ENCODE measurements at places on chromosomes 1 and 21.
A peak's percentile ranks its signal among the peaks of the same experiment; 100 is the strongest.

DNA sequence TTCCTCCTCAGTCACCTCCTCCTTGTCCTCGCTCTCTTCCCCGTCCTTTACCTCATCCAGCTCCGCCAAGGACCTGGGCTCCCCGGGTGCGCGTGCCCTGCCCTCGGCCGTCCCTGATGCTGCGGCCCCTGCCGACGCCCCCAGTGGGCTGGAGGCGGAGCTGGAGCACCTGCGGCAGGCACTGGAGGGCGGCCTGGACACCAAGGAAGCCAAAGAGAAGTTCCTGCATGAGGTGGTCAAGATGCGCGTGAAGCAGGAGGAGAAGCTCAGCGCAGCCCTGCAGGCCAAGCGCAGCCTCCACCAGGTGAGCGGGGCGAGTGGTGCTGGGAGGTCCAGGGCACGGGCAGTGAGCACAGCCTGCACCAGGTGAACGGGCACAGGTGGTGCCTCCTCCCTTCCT lies 76.2 kb downstream of the SKI start:
- no peak for DNase-seq

GRCh38 chr1:27522432-27523336 lies 32.7 kb upstream of the WASF2 start:
- peak; percentile 58 for DNase-seq

- peak; percentile 77 for DNase-seq
Measured at GRCh38 chr1:40802078-40802741, 18.6 kb downstream of the KCNQ4 start.

- no peak for DNase-seq
Measured at GRCh38 chr1:170731566-170732251, 67.8 kb downstream of the PRRX1 start.

- no peak for DNase-seq
Measured at GRCh38 chr1:17113963-17114362, 5.3 kb downstream of the PADI2 start.

- DNase-seq: no peak
Measured at GRCh38 chr1:26148887-26149286, 10.0 kb upstream of the FAM110D start.

GRCh38 chr21:35096959-35097358 lies 47.9 kb upstream of the RUNX1 start:
- DNase-seq: no peak

DNA sequence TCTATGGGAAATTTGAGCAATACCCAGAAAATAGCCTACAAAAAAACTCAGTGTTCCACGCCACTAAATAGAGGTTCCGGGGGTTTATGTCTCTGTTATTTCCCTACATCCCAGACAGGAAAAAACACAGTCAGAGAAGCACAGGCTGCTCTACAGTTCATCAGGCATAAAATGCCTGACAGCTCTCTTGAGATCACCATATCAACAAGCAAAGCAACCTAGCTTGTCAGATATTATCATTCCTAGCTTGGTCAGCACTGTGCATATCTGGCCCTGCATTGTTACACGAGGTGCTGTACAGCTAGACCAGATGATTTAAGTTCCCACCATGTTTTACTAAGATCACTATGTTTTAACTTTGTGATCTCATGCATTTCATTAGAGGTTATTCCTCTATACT lies 172.6 kb downstream of the PTPRC start:
- no peak for DNase-seq

GRCh38 chr1:212359794-212360479 lies 54.7 kb downstream of the PACC1 start:
- no peak for DNase-seq

DNA sequence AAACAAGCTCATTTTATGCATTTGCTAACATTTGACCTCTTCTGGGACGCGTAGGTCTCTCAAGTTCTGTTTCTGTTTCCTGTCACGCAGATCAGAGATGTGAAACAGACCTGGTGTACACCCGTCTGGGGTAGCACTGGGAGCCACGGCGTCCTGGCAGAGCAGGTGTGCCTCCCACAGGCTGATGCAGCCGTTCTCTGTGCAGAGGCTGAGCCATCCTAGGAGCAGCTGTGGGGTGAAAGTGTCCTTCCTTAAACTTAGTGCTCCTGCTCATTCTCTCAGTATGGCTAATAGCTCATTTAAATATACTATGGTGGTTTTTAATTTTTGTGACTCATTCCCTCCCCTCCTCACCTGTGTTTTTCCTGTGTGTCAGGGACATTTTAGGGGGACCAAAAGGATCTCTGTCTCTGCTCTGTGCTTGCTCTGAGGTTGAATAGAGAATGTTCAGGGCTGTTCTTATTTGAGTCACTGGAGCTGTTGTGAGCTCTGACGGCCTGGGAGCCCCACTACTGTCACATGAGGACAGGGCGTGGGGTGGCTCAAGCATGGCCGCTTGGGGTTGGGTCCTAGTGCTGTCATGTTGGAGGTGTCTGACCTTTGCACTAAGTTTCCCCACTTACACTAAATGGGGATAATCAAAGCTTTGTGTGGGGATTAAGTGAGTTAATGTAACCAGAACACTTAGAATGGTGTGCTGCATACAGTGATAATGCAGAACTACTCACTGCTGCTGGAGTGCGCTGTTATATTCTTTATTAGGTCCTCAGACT lies 43.0 kb downstream of the GALNT2 start:
- no peak for DNase-seq

DNA sequence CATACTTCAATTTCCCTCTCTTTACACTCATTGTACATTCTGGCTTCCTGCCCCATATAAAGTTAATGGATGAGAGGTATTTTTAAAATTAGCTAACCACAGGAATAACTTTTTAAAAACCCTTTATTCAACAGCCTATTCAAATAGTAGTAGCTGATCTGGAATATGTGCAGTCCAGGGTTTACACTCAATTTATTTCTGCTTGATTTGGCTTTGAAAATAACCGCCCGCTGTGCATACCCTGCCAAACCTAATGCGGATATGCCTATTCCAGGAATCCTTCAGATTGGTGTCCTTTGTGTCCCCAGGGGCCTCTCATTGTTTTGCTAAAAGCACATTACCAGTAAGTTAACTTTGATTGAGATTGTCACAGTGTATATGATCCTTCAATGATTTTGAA lies 1686.2 kb downstream of the PLA2G4A start:
- DNase-seq: no peak

DNA sequence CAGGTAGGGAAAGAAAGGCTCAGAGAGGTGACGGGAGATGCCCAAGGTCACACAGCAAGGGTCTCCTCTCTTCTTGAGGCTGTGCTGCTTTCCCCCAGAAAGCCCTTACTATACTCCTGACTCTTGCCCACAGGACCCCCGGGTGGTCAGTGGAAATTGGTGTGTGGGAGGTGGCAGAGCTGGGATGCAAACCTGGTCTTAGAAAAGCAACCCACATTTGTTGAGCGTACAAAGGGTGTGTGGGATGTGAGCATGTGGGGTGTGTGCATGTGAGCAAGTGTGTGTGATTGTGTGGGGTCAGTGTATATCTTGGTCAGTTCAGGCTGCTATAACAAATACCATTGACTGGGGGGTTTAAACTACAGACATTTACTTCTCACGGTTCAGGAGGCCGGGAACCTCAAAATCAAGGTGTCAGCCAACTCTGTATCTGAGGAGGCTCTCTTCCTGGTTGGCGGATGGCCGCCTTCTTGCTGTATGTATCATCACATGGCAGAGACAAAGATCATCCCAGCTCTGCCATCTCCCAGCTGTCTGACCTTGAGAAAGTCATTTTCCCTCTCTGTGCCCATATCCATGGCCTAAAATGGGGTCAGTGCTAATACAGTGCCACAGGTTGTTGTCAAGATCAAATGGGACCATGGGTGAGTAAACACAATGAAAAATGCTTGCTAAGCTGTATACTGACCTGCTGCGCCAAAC lies 268.5 kb downstream of the PTPRU start:
- no peak for DNase-seq

GRCh38 chr1:182725259-182726255 lies 41.2 kb upstream of the RGS8 start:
- DNase-seq: no peak

- DNase-seq: no peak
Measured at GRCh38 chr1:63698001-63698838, 75.6 kb upstream of the ROR1 start.

DNA sequence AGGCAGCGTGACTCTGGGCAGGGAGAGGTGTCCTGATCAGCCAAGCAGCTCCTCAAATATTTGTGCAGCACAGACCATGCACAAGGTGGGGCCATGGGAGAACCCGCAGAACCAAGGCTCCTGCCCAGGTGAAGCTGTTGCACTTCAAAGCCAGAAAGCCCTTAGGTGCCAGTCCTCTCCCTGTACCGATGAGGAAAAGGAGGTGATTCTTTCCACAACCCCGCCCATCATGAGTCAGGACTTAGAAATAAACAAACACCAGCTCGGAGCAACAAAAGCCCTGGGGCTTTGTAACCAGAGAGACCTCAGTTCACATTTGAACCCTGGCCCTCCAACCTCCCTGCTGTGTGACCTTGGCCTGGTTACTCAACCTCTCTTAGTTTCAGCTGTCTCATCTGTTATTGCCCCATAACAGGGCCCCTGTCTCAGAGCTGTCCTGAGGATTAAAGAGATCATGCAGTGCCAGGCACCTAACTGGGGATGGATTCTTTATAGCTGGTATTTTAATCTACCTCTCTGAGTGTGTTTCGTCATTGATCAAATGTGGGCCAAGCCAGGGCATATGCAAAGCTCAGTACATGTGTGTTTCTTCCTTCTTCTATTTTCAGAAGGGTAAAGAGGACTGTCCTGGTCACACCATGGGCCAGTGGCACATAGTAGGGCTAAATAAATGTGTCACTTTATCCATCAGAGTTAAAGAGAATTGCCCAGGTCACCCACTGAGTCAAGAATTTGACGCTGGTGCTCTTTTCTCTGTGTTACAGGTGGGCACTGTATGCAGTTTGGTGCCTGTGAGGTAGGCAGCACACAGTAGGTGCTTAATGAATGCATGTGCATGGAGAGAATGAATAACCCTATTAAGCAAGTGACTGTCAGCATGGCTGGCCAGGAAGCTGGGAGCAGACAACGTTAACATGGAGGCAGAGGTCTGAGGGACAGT lies 1.4 kb downstream of the LDLRAD1 start:
- no peak for DNase-seq

GRCh38 chr1:244171241-244171985 lies 120.3 kb downstream of the ZBTB18 start:
- no peak for DNase-seq

- no peak for DNase-seq
Measured at GRCh38 chr1:74847715-74848114, 114.8 kb downstream of the TYW3 start.

GRCh38 chr1:54767526-54767925 lies 3.2 kb upstream of the PARS2 start:
- no peak for DNase-seq

DNA sequence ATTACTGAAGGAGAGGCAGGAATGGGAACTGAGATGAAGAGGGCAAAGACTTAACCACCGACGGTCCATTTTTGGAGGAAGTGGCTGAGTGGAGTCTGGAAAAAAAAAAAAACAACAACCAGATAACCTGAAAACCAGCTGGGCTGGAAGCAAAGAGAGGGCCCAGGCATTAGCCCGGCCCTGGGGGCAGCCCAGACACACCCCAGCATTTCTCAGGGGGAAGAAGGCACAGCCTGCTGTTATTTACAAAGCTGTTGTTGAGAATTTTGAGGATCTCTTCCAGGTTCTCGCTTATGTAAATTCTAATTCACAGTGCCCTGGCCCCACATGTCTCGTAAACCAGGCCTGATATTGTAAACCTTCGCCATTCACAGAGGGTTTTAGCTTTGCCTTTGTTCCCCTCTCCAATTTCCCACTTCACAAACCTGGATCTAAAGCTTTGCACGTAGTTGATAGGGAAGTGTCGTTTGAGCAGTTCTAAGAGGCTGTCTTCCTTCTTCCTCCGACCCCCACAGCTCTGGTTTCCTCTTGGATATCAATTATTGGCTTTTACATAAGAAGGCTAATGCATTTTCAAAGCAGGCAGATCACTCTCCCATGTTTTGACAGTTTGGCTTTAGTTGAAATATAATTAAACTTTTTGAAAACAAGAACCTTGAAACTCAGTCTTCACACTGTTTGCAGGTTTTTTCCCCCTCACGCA lies 161.8 kb upstream of the IRF2BP2 start:
- no peak for DNase-seq

GRCh38 chr1:32754317-32755097 lies 51.9 kb upstream of the SYNC start:
- no peak for DNase-seq

DNA sequence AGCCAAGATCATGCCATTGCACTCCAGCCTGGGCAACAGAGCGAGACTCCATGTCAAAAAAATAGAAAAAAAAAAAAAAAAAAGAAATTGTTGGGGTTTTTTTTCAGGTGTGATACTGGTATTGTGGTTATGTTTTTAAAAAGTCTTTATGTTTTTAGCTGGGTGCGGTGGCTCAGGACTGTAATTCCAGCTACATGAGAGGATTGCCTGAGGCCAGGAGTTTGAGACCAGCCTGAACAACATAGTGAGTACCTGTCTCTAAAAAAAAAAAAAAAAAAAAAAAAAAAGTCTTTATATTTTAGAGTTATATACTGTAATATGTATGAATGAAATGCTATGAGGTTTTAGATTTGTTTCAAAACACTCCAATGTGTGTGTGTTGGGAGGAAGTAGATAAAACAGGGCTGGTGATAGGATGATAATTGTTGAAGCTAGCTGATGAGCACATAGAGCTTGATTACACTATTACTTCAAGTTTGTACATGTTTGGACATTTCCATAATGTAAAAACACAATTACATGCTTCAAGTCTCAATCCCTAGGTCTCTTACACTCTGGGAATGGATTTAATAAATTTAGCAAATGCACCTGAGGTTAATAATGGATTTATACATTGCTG lies 30.2 kb upstream of the ATP5PO start:
- DNase-seq: no peak

DNA sequence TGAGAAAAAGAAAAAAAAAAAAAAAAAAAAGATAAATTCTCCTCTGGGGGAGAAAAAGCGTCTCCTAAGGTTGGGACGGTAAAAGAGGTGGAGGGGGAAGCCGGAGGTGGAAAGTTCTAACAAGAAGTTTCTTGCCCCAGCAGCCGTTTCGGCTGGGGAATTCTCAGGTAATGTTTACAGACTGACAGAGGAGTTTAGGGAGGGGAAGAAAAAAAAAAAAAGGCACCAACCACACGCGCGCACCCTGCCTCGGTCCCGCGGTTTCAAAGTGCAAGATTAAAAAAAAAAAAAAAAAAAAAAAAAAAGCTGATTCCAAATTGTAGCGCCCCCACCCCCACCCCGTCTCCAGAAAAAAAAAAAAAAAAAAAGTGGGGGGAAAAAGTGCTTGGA lies 504 bp downstream of the DHRS3 start:
- no peak for DNase-seq

DNA sequence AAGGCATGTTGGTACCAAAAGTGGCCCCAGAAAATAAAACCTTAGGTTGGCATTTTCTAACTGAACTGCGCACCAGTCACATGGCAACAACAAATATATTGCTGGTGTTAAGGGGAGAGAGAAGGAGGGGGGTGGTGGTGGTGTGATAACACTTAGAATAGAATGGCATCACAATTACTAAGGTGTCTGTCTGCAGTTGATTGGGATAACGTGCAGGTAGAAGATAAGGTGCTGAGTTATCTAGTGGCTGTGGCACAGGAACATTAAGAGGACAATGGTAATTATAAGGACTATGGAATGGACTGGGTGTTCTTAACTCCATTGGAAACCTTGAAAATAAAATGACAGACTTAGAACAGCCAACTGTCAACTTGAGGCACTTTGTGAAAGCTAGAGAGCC lies 1.4 kb upstream of the YIPF1 start:
- no peak for DNase-seq

Data from activated gamma-delta T cell (primary cell).